B cell (primary cell): ENCODE measurements at places on chromosomes 3 and 15.

DNA sequence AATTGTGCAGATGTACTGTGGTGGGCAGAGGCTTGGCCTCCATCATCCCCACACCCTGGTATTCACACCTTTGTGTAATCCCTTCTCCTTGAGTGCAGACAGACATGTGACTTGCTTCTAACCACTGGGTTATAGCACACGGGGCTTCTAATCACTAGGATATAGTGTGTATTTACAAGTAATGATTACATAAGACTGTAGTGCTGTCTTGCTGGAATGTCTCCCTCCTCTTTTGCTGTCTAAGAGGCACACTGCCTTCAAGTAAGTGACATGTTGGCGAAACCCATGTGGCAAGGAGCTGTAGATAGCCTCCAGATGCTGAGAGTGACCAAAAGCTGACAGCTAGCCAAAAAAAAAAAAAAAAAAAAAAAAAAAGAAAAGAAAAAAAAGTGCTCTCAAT is 542.7 kb upstream of the MDFIC2 start:
- DNase-seq: no peak

- DNase-seq: no peak
Observed at GRCh38 chr3:195582947-195583346, 793 bp downstream of the APOD start.

GRCh38 chr3:36013425-36013824 is 366.9 kb upstream of the STAC start:
- no peak for DNase-seq

DNA sequence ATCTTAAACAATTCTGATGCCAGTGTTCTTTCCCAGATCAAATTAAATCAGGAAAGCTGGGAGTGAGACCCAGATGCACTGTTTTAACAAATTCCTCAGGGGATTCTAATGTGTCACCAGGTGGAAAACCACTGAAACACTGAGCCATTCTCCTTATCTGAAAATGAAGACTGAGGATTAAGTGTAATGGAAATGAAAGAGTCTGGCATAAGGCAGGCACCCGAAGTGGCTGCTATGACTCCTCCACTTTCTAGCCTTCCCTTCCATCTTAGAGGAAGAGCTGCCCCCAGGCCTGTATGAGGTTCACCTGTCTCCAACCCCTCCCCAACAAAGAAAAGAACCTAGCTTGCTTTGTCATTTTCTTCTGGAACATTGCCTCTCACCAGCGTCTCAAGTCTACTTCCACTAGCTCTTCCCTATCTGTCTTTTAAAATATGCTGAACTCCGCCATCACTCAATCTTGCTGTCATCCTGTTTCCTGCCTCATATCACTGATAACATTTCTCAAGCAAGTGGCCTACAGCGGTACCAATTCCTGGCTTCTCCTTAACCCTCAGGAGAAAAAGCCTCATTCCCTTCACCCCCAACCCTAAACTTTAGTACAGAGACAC is 13.7 kb upstream of the ABHD2 start:
- DNase-seq: no peak

DNA sequence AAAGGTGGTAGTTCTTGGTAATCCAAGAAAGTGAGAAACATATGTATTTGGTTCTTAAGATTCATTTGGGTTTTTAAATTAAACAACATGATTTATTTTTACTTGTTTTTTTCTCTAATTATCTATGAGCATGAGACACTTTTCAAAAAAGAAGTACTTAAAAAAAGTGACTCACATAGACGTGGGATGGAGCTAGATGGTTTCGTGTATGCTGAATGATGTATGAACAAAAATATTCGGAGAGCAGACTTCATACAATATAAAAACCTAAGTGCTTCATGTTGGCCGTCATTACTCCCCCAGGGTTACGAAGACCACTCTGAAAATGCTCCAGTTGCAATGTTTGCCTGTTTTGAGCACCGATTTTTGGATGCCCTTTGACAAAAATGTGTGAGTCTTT is 90.9 kb downstream of the RORA start:
- DNase-seq: no peak

GRCh38 chr3:15258720-15259119 is 52.7 kb downstream of the CAPN7 start:
- DNase-seq: no peak
